ENCODE measurements at places on chromosomes 5 and 9.

DNA sequence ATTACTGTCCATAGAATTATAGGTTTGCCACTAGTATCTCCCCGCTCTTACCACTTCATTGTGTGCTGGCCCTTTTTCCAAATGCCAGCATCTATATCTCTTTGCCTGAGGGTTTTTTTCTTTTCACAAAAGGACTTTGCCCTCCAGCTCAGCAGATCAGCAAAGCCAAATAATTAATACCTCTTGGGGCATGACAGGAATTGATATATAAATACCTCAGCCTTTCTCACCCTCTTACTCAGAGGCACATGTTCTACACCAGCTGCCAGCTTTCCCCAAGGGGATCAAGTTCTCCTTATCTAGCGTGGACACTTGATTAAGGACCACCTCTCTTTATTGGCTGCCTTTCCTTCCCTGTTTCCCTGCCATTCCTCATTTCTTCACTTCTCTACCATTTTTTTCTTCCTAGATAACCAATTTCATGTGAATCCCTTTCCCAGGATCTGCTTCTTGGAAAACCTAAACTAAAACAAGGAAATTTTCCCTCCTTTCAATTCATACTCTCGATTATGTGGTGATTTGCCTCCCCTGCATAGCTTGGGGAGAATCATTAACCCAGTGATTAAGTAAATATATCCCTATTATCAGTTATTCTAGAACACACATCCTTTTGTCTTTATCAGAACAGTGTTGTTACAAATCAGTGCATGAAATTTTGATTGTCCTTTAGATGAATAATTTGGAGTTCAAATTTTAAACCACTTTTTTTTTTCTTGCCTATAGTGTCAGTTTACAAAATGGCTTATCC, 6.9 kb upstream of the NUDT12 start:
- DNase-seq = peak; percentile 59

GRCh38 chr9:34547960-34548611, 25.3 kb upstream of the ENHO start:
- DNase-seq = peak; percentile 78

DNA sequence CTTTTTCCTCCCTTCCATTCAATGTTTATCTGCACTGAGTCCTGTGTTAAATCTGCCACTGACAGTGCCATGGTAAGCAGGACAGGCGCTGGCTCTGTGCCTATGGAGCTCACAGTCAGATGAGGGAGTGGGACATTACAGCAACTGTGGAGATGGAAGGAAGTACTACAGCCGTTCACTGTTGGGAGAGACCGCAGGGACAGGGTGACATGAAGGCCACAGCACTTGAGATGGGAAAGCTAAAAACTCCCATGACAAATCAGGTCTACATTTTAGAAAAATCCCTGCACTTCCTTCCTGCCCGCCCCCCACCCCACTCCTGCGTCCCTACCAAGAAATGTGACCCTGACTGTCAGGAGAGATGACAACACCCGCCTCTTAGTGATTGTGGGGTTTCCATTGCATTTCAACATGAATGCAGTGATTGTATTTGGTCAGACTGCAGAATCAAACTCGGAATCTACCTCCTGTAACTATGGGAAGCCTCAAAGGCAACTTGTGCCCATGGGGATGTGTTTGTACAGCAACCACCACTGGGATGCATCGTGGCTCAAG, 56.4 kb downstream of the GTF3C4 start:
- DNase-seq = no peak

DNA sequence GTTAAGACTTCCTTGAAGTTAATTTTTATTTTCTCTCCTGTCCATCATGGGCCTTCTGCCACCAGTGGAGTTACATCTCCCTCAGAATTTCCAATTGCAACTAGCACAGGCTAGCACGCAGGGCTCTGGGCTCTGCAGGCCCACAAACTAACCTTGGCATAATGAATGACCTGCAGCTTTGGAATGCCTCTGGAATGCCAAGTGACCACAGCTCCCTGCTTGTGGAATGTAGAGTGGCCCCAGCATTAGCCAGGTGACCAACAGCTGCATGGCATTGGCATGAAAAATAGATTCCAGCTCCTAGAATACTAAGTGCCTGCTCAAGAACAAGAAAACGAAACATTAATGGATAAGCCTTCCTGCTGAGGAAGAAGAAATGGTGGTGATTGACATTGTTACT, 726.1 kb downstream of the BRINP1 start:
- DNase-seq = no peak

DNA sequence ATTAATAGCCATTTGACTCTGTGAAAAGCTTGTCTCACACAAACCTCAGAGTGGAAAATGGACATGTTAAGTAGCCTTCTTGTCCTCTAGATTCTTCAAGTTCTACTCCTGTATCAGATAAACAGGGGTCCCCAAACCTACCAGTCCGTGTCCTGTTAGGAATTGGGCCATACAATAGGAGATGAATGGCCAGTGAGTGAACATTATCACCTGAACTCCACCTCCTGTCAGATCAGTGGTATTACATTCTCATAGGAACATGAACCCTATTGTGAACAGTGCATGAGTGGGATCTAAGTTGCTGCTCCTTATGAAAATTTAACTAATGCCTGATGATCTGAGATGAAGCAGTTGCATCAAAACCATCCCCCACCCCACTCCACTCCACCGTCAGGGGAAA, 136.3 kb downstream of the TMEM232 start:
- DNase-seq = peak; percentile 61

DNA sequence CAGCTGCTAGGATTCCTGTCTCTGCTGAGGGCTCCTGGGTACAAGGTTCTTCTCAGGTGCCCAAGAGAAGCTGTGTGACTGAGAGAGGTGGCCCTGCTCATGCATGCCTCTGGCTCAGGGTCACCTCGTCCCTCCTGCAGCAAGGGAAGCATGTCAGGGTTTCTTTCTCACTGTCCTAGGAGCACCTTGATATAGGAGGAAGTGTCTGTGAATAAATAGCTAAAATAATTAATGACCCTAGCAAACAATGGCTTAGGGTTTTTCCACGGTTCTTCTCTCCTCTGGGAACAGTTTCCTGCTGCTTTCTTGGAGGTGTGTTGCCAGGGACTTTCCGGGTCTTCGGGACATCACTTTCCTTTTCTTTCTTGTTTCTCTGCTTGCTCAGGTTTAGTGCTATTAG, 87.2 kb downstream of the ARHGAP26 start:
- no peak for DNase-seq

- DNase-seq = no peak
Measured at GRCh38 chr5:67305401-67305800, 108.8 kb upstream of the CD180 start.

- no peak for DNase-seq
Measured at GRCh38 chr5:133799571-133800237, 168.7 kb downstream of the C5orf15 start.

DNA sequence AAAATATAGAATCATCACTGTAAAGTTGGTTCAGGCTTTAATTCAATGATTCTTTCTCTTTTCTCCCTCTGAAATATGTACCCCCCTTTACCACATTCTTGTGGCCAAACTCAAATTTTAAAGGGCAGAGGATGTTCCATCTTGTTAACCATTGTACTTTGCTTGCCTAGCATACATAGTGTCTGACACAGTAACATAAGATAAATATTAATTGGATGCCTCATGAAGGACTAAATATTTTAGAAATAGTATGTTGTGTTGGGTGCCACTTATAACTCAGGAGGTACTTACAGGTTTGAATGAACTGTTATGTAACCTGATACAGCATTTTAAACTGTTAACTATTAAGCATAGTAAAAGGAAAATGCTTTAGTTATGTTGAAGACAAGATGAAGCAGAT, 71.5 kb downstream of the NIPBL start:
- no peak for DNase-seq

- DNase-seq = no peak
Measured at GRCh38 chr5:39652036-39652435, 227.3 kb upstream of the DAB2 start.

DNA sequence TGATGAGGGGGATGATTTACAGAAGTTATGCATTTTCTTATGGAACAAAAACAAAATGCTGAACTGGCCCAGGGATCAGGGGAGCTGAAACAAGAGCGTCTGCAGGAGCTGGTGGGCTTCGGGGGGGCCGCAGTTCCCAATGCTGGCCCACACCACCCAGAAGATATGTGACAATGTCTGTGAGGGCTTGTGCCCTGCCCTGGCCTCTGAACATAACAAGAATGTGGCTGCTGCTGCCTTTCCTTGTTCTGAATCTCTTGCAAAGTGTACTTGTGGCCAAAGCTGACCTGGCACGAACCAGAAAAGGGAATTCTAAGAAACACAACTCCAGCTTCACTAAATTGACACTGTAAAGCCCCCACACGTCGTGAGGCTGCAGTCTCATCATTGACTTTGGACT, 66.7 kb downstream of the SEC61B start:
- no peak for DNase-seq

DNA sequence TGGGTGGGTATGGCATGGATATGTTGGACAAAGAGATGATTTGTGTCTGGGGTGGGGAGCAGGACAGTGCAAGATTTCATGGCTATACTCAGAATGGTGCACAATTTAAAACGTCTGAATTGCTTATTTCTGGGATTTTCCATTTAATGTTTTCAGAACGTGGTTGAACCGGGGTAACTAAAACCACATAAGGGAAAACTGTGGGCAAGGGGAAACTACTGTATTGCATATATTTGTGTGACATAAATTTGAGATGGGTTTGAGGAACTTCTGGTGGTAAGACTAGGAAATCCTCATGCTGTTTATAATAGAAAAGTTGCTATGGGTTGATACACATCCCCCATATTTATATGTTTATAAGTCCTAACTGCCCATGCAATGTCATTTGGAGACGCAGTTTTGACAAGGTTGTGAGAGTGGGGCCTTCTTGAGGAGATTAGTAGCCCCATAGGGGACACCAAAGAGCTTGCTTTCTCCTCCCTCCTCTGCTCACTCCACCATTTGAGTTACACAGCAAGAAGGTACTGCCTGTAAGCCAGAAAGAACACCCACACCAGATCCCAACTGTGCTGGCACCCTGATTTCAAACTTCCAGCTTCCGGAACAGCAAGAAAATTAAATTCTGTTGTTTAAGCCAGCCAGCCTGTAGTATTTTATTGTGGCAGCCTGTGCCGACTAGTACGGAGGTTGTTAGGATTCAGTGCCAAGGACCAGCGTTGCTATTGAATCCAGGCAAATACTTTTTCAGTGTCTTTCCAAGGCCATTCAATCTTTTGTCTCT, 2118.9 kb downstream of the MAT2B start:
- no peak for DNase-seq

GRCh38 chr5:1401536-1402138, 43.6 kb downstream of the SLC6A3 start:
- peak; percentile 38 for DNase-seq

DNA sequence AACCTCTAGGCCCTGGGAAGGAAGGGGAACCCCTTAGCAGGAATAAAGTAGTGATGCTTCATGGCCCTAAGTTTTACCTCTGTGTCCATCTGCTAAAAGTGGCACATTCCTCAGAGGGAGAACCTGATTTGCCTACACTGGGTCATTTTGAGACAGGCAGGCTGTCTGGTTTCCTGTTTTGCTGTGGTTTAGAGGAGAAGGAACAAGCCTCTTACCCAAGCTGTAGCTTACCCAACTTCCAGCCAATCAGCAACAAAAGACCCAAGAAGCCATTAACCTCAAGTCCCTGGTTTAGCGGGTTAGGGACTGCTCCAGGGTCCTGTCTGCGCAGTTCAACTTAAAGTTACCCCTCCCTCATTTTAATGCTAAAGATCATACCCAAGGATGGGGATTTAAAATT, 411.0 kb downstream of the MAT2B start:
- DNase-seq = no peak

- peak; percentile 55 for DNase-seq
Measured at GRCh38 chr5:38666668-38667498, 110.4 kb upstream of the LIFR start.

- DNase-seq = no peak
Measured at GRCh38 chr5:119276978-119277377, 78.8 kb upstream of the TNFAIP8 start.

DNA sequence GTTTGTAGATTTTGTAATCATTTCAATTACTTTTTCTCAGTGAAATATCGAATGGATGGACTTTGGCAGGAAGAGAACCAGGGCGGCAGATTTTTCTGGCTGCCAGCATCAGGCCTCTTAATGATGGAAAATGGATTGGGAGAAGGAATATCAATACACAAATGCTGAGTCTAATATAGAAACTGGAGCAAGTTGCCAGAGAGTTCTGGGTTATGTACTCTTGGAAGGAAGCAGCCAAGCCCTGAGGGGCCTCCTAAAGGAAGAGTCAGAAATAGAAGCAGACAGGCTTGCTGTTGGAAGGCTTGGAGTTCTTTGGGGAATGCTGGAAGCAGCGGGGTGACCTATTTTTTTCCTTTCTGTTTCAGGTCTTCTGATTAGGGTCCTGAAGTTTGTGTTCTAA, 428.6 kb downstream of the DMAC1 start:
- DNase-seq = no peak

Data from NCI-H82 (cell line).